Stimulated activated CD8-positive, alpha-beta memory T cell treated with anti-CD3 and anti-CD28 coated beads, Interleukin-4, amount 100 ng/mL, for 1 hour (primary cell): ENCODE measurements at places on chromosomes 7 and 10.

- no peak for DNase-seq
Measured at GRCh38 chr10:115432188-115432819, 339.1 kb downstream of the ATRNL1 start.

- DNase-seq: no peak
Measured at GRCh38 chr7:31256506-31256905, 84.0 kb downstream of the NEUROD6 start.

DNA sequence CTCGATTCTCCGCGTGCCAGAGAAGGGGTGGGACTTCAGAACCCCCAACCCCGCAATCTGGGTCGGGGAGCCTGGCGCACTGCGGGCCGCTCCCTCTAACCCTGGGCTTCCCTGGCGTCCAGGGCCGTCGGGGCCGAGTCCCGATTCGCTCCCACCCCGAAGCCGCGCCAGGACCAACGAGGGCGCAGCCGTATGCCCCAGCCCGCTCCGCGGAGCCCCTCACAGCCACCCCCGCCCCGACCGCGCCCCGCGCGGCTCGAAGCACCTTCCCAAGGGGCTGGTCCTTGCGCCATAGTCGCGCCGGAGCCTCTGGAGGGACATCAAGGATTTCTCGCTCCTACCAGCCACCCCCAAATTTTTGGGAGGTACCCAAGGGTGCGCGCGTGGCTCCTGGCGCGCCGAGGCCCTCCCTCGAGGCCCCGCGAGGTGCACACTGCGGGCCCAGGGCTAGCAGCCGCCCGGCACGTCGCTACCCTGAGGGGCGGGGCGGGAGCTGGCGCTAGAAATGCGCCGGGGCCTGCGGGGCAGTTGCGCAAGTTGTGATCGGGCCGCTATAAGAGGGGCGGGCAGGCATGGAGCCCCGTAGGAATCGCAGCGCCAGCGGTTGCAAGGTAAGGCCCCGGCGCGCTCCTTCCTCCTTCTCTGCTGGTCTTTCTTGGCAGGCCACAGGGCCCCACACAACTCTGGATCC lies at the start of gene LEP:
TSS of gene LEP (plus strand) at position 583 of the 691 bp plus-strand sequence. CDS start 10,741 bp downstream, outside the sequence.
- DNase-seq: no peak

DNA sequence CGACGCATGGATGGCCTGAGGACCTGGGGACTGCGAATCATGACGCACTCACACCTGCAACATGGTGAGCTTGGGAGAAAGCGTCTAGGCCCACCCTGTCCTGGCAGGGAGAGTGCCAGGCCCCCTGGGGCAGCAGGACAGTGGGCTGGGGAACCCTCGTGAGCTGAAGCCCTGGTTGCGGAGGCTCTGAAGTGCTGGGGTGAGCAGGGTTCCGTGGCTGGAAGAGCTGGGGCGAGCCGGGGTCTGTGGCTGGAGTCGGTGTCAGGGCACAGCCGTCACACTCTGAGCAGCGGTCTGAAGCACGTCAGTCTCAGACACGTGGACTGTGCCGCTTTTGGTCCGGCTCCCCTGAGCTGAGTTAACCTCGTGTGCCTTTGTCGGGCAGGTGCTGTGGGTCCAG lies 4.7 kb downstream of the SUN1 start:
- DNase-seq: no peak

GRCh38 chr10:86411281-86411841 lies 44.8 kb upstream of the GRID1 start:
- no peak for DNase-seq

GRCh38 chr7:35007768-35008167 lies 29.5 kb downstream of the DPY19L1 start:
- no peak for DNase-seq

DNA sequence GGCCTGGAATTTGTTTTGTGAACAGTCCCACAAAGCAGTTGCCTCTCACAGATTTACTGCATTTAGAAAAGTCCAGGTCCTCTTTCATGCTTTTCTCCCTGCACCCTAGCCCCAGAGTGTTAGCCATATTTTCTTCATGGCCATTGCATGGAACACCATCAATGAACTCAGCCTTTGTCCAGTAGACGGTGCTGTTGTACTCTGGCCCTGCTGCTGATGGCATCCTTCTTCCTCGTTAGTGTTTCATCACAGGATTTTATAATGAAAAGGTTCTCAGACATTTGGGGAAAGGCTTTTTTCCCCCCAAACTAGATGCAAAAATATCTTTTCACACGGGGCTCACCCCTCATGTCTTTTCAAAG lies 93.0 kb upstream of the SLC25A13 start:
- DNase-seq: no peak

DNA sequence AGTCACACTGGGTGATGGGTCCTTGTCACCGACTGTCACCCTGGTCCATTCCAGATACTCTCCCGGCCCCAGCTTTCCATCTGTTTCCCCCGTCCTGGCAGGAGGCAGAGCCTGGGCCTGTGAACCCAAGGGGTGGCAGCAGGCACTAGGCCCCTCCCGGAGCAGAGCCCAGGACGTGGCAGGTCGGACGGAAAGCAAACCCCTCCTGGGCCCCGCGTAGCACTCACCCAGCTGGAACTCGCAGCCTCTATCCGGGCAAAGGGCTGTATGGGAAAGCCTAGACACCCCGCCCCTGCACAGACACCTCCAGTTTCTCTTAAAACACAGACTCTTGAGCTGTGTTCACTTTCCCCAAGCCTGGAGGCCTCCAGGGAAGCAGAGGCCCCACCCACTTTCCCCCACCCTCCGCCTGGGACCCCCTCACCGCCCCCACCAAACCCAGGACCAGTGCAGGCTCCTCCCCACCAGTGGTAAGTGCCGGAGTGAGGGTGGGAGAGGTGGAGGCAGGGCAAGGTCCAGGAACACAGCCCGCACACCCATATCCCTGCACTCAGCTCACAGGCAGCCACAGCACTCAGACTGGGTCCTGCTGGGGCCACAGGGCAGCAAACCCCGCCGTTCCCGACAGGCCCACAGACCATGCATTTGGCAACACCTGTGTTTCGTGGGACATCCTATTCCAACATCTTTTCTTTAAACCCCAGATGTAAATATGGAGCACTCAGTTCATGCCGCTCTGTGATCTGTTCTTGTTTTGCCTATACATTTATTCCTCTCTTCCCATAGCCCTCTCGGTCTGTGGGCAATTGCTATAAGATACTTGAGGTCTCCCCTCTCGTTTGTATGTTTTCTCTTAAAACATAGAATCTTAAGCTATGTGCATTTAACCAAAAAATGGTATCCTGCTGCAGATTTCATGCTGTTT lies 98.2 kb upstream of the PDGFA start:
- no peak for DNase-seq

- no peak for DNase-seq
Measured at GRCh38 chr7:75711656-75712514, 26.9 kb downstream of the HIP1 start.

DNA sequence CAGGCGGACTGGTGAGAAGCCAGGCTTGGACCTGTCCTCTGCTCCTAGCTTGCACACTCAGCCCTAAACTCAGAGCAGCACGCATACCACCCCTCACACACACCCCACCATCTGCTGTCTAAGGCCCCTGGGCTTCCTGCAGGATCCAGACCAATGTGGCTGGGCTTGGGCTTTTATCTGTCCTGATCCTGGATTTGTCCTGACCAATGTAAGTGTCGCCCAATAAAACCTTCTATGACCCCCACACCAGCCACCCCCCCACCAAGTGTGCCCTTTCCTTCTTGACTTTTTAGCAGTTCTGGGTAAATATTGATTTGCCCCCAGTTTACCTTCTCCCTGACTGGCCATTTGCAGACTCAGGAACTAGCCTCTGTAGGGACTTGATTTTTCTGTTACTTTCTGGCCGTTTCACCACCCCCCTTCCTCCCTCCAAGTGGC lies 1.7 kb upstream of the HOXA13 start:
- no peak for DNase-seq

DNA sequence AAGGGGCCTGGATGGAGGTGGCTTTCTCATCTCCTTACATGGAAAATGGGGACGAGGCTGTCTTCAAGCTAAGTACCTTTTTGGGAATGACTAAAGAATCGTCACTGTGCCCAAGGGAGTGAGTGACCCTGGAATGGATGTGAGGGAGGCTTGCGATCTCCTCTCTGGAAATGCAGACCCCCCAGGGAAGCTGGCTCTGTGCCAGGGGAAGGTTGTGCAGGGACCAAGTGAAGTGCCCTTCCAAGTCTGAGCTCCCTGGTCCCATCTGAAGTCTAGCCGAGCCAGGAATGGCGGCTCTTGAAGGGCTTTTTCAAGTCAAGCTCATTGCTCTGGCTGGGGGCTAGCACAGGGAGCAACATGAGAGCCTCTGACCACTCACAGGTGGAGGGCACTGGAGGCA lies 180.9 kb upstream of the LYZL2 start:
- DNase-seq: no peak

- DNase-seq: no peak
Measured at GRCh38 chr10:59586407-59586891, 123.2 kb downstream of the SLC16A9 start.

DNA sequence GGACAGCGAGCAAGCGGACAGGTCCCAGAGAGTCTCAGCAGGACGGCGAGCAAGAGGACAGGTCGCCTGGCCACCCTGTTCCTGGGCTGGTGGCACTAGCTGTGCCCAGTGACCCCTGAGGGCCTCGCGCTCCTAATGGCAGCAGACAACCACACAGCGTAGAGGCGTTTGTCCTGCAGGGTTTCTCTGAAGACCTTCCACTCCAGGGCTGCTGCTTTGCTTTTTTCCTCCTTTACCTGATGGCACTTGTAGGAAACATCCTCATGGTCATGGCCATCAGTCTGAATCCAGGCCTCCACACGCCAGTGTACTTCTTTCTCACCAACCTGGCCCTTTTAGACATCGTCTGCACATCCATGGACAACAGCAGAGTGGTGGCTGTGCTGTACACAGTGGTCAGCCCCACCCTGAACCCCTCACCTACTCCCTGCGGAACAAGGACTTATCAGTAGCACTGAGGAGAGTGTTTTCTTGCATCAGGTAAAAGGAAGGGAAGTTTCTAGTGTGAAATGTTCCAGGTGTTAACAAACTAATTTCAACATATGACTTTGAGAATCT lies 27.4 kb downstream of the SCART1 start:
- no peak for DNase-seq

- DNase-seq: no peak
Measured at GRCh38 chr7:72925546-72926120, 738 bp downstream of the POM121 start.

GRCh38 chr7:74544706-74545469 lies 91.2 kb downstream of the GTF2IRD1 start:
- no peak for DNase-seq
